Dermis microvascular lymphatic vessel endothelial cell (primary cell): ENCODE measurements at places on chromosomes 1 and 21. TPM values are rescaled to one million over a fixed set of nuclear protein-coding genes. Genes with fewer than 3 reads are reported as not detected.

DNA sequence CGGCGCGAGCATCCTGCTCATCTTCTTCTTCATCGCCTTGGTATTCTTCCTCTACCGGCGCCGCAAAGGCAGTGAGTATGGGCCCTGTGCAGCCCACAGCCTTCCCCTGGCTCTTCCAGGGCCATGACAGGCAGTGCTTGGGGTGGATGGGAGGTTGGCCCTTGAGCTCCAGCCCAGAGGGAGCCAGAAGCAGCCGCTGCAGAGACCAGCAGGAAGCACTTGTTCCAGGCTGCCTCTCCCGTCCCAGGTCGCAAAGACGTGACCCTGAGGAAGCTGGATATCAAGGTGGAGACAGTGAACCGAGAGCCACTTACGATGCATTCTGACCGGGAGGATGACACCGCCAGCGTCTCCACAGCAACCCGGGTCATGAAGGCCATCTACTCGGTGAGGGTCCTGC is 87.3 kb upstream of the CD1D start:
- no peak for DNase-seq

GRCh38 chr1:211511030-211511700 is 19.2 kb upstream of the RD3 start:
- no peak for DNase-seq

DNA sequence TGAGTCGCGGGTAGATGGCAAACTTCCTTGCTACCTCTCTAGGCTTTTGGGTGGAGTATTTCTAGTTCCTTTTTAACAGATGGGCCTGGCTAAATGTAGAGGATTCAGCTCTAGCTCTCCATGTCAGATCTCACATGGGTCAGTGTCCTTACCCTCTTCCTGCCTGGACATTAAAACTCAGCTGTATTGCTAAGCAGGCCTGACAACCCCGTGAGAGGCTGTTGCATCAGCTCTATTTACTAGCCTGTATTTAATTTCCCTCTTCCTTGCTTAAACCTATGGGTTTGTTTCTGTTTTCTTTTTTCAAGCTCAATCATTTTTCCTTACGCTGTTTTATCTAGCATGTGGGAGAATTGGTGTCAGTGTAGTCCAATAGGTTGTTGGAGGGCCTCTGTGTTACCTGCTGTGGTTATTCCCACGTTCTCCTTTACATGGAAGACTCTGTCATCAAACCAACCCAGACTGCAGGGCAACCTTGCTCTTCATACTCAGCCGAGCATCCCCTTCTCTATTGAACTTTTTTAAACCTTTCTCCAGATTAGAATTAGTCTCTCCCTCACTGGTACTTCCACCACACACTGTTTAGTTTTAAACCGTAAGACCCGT is 79.5 kb upstream of the BACH1 start:
- DNase-seq = no peak

DNA sequence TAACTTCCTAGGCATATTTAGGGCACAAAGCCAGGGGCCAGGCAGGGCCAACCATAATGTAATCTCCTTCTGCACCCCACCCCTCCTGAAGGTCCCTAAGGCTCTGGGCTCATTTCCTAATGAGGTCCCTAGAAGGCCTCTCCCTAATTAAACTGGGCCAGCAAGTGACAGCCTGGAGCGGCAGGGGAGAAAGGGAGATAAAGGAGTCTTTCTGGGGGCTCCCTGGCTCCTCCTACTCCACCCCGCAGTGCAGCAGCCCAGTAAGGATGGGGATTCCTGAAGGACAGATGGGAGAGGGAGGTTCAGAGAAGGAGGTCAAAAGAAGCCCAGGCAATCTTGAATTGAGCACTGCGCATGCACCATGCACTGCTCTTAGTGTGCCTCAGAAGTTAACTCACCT is 12.8 kb downstream of the LRP8 start:
- DNase-seq = no peak

- DNase-seq = no peak
Measured at GRCh38 chr1:23408797-23409290, 15.7 kb downstream of the TCEA3 start.

The FTCD gene
- total RNA-seq = 0.13 TPM in 1 of 2 replicates, not detected in the other
